ENCODE measurements at places on chromosomes 6 and 20. TPM values are rescaled to one million over a fixed set of nuclear protein-coding genes. Genes with fewer than 3 reads are reported as not detected.

ARFGEF3 gene
- total RNA-seq = 0.06 TPM

- H3K27ac ChIP-seq = no peak overlapping the region
- H3K4me3 ChIP-seq = no peak overlapping the region
Observed at GRCh38 chr6:98716341-98716740, 118.0 kb upstream of the POU3F2 start.

- no peak overlapping the region for H3K4me3 ChIP-seq
- H3K27ac ChIP-seq = no peak overlapping the region
- no peak for DNase-seq
- peaks cover 4% of the 10 kb centered on the region for H3K36me3 ChIP-seq
Observed at GRCh38 chr6:45654673-45655072, 276.9 kb upstream of the SUPT3H start.

DNA sequence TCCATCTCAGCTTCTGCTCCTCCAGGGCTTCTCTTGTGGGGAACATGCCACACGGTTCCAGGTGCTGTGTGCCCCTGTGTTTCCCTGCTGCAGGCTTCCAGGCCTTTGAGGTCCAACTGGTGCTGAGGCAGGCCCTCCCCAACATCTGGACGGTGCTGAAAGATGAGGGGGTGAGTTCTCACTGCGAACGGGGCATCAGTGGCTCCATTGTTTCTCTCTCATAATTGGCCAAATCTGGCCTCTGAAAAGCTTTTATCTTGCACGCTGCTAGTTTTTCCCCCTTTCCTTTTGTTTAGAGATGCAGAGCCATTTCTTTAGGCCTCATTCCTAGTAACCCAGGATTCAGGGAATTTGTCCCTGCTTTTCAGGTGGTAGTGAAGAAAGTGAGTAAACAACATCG is 8.6 kb downstream of the PNLDC1 start:
- peaks cover 2% of the 10 kb centered on the region for H3K36me3 ChIP-seq
- no peak for DNase-seq
- no peak overlapping the region for H3K27ac ChIP-seq
- no peak overlapping the region for H3K4me3 ChIP-seq

DNA sequence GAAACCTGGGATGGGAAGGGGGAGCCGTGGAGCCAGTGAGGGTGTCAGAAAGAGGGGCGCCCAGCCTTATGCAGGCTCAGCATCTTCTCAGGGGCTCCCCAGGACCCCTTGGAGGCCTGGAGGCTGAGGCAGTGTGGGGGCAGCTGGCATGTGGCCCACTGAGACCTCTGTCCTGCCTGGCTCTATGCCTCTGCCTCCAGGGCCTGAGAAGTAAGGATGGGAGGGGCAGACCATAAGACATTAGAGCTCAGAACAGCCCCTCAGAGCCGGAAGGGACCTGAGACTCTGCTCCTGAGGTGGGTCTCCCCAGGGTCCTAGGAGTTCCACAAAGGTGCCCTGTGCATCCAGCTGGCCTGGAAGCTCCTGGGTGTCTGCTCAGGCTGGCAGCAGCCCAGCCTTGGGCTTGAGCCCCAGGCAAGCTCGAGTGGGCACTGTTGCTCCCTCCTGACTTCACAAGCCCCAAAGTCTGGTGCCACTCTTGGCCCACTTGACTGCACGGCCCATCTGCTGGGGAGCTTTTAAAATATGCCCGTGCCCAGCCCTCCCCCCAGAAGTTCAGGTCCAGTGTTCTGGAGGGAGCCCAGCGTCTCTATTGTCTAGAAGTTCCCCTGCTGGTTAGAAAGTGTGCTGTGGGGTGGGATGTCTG is 126.8 kb downstream of the GRM4 start:
- no peaks in the 10 kb centered on the region for H3K4me1 ChIP-seq
- peaks cover 3% of the 10 kb centered on the region for H3K27me3 ChIP-seq
- no peaks in the 10 kb centered on the region for H3K36me3 ChIP-seq
- H3K4me3 ChIP-seq = no peak overlapping the region
- DNase-seq = no peak

- no peak overlapping the region for H3K27ac ChIP-seq
- no peaks in the 10 kb centered on the region for H3K36me3 ChIP-seq
- no peaks in the 10 kb centered on the region for H3K4me1 ChIP-seq
- no peak for DNase-seq
- H3K27me3 ChIP-seq = no peaks in the 10 kb centered on the region
Observed at GRCh38 chr6:131980791-131981623, 29.8 kb upstream of the CCN2 start.

GRCh38 chr6:123580331-123580730 is 56.4 kb downstream of the TRDN start:
- H3K27ac ChIP-seq = no peak overlapping the region
- H3K36me3 ChIP-seq = no peaks in the 10 kb centered on the region
- H3K4me1 ChIP-seq = no peaks in the 10 kb centered on the region
- DNase-seq = no peak
- no peaks in the 10 kb centered on the region for H3K27me3 ChIP-seq

DNA sequence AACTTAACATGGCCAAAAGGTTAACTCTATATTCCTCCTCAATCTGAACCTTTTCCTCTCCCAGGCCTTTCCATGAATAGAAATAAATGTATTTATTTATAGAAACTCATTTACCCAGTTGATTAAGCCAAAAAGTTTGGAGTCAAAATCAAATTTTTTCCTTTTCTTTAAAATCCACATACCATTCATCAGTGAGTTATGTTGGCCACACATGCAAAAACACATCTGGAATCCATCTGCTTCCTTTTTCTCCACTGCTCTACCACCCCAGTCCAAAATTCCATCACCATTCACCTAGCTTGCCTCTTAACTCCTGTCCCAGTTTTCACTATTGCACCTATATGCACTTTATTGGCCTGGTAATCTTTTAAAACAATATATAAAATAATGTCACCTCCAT is 62.4 kb upstream of the TMEM200A start:
- DNase-seq = no peak
- no peak overlapping the region for H3K27ac ChIP-seq
- peaks cover 8% of the 10 kb centered on the region for H3K27me3 ChIP-seq
- H3K36me3 ChIP-seq = no peaks in the 10 kb centered on the region
- H3K4me1 ChIP-seq = peaks cover 2% of the 10 kb centered on the region
- no peak overlapping the region for H3K4me3 ChIP-seq

DNA sequence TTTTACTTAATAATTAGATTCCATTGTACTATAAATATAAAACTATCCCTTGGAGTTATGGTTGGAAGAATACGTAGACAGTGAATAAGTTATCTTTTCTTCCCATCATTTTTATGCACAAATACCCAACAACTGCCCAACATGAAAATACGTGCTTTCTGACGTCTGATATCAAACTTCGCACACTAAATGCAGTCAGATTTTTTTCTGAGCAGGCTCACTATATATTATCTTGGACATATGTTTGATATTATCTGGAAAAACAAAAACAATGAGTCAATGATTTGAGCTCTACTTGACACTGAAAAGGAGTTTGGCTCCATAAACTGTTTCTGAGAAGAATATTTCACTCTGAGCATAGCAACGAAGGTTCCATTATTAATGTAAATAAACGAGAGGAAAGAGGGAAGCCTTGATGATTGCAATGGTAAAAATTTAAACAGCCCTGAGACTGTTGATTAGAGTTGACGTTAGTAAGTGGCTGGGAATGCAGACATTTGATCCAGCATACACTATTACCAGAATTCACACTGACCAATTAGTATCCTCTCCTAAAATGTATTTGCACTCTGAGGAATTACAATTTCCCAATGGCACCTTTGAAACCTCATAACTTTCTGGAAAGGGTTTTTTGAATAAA is 1090.0 kb downstream of the EPHA7 start:
- DNase-seq = no peak
- H3K4me3 ChIP-seq = no peak overlapping the region
- H3K27ac ChIP-seq = no peak overlapping the region
- H3K27me3 ChIP-seq = no peaks in the 10 kb centered on the region
- no peaks in the 10 kb centered on the region for H3K4me1 ChIP-seq

- DNase-seq = no peak
- H3K4me3 ChIP-seq = no peak overlapping the region
- H3K36me3 ChIP-seq = no peaks in the 10 kb centered on the region
Observed at GRCh38 chr6:57305761-57306160, 11.7 kb upstream of the PRIM2 start.

Measured in activated CD4-positive, alpha-beta T cell treated with anti-CD3 and anti-CD28 coated beads, Interleukin-2, amount 10 ng/mL, durations not matched to agents 7 days and 5 days (primary cell).